NCI-H1417 (cell line): ENCODE measurements at places on chromosomes 4 and X.
A peak's percentile ranks its signal among the peaks of the same experiment; 100 is the strongest.

GRCh38 chr4:88275516-88275915 lies 8.8 kb downstream of the PPM1K start:
- DNase-seq, result no peak

GRCh38 chr4:4945021-4945420 lies 74.2 kb downstream of the CYTL1 start:
- no peak for DNase-seq

- DNase-seq, result no peak
Observed at GRCh38 chr4:134243742-134244713, 42.4 kb upstream of the PABPC4L start.

GRCh38 chrX:122504026-122504425 lies 680.1 kb upstream of the GRIA3 start:
- DNase-seq, result no peak

- no peak for DNase-seq
Observed at GRCh38 chrX:108795240-108795639, 58.9 kb upstream of the IRS4 start.

GRCh38 chrX:31293409-31293808 lies 221.6 kb upstream of the FTHL17 start:
- DNase-seq, result peak; percentile 70

GRCh38 chr4:180960743-180961401 lies 1282.3 kb upstream of the TENM3 start:
- DNase-seq, result peak; percentile 17

DNA sequence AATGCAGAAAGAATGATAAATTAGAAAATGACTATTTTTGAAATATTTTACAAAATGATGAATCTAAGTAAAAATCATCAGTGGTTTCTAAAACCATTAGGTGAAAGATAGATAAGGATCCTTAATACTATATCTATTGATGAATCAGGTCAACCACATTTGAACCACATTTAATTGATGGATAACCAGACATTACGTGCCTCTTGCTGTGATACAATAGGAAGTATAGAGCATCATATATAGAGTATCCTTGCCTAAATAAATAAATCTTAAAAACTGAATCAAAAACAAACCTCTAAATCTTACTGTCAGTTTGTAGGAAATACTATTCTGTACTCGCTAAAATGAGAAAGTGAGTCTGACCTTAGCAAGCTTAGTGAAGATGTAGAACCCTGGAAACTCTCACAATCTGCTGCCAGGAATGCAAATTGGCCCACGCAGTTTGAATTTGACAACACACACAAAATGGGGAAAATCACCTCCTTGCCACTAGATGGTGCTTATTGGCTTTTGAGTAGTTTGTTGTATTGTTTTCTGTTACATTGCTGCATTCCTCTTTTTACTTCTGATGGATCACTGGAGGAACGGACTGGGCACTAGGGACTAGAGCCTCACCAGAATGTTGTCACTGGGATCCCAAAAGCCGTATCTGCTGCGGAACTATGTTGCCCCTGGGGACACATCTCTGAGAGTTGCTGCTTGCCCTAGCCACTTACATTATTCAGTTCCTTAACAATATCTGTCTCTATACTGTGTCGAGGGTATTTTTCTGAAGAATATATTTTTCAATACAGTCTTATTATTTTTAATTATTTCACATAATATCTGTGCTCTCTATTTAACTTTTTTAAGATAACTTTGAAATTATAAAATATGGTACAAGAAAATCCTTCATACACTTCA lies 25.4 kb upstream of the SLAIN2 start:
- DNase-seq, result peak; percentile 45
